ENCODE measurements at places on chromosomes 13 and 19.
A peak's percentile ranks its signal among the peaks of the same experiment; 100 is the strongest.

- DNase-seq = no peak
These were observed 31.9 kb downstream of the ZNF726 start for GRCh38 chr19:23946569-23946968.

GRCh38 chr13:26882731-26883130 is 122.1 kb upstream of the GPR12 start:
- no peak for DNase-seq

GRCh38 chr13:77810430-77810829 is 108.2 kb downstream of the EDNRB start:
- DNase-seq = no peak

GRCh38 chr13:62643007-62643483 is 1227.4 kb upstream of the PCDH20 start:
- DNase-seq = peak; percentile 15

DNA sequence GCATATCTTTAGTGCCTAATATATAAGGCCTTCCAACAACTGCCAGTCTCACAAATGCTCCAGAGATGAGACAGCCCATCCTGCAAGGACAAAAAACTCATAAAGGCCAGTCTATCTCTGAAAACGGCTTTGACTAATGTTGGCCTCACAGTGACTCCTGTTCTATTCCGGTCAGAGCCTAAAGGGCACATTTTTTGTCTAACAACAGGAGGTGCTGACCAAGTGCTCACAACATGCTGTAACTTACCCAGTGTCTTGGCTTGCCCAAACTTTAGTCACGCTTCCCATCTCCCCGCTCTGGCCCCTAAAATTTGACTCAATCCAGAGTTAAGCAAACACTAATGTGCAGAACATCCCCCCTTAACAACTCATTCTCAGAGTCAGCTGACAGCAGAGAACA is 1411.2 kb upstream of the MIR17HG start:
- no peak for DNase-seq

DNA sequence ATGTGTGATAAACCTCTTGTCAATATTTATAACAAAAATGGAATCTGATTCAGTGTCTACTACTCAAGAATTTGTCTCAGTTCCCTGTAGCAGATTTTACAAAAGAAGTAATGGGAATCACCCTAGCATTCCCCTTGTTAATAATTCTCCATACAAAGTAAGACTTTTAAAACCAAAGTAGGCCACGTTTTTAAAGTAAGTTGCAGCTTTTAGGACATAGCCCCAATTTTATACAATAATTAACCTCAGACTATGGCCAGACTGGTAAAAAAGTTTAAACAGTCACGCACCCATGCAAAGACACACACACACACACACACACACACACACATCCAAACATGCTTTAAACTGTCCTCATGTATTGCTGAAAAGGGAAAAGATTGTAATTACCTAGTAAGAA is 589.9 kb downstream of the PCDH9 start:
- DNase-seq = no peak

GRCh38 chr13:74062933-74063332 is 71.3 kb downstream of the KLF12 start:
- DNase-seq = peak; percentile 47

- DNase-seq = peak; percentile 30
These were observed 13.2 kb upstream of the UQCR11 start for GRCh38 chr19:1618157-1619093.

DNA sequence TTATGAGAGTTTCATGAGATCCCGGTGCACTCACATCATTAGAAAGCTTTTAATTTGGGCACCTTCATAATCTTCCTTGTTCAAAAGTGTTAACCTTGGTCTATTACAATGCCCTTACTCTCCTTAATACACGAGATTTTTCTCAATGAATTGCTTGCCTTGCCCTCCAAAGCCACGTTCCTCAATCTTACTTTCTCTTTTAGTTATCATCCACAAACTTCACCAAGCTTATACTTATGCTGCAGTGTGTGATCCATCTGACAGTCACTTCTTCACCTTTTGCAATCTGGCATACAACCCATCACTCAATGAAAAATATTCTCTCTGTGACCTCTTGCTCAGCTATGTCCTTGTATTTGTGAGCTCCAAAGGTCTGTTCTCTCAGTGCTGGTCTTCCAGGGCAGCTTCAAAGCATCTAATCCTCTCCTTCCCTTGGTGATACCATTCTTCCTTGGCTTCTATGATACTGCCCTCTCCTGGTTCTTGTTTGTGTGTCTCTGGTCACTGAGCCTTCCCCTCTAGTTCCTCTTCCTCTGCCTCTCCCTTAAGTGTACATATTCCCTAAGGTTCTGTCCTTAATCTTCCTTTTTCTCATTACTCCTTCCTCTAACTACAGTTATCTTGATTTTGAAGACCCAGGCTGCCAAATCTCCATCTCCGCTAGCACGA is 202.2 kb upstream of the STARD13 start:
- DNase-seq = no peak

DNA sequence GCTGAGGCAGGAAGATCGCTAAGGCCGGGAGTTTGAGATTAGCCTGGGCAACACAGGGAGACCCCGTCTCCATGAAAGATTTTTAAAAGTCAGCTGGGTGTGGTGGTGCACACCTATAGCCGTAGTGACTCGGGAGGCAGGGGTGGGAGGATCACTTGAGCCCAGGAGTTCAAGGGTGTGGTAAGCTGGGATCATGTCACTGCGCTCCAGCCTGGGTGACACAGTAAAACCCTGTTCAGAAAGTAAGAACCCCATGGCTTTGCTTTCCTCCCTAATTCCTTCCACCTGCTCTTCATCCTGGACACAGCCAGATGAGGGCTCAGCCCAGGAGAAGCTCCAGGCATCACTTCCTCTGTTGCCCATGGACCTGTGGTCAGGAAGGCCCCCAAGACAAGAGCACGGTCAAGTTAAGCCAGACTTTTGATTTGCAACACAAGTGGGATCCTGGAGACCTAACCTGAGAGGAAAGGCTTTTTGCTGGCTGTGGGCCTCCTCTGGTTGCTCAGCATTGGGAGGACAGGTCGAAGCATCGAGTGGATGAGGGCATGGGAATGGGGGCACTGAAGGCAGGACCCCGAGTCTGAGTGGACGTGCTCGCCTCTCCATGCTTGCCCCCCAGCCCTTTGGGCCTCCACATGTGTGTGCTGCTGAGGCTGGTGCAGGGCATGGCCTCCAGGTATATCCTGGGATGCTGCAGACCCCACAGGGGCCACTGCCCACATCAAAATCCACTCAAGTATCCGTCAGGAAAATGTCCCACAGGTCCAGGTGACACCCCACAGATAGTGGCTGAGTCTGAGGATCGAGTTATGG is 25.4 kb downstream of the TUBA3C start:
- no peak for DNase-seq

- DNase-seq = no peak
These were observed 525.9 kb downstream of the FGF9 start for GRCh38 chr13:22196777-22197176.

DNA sequence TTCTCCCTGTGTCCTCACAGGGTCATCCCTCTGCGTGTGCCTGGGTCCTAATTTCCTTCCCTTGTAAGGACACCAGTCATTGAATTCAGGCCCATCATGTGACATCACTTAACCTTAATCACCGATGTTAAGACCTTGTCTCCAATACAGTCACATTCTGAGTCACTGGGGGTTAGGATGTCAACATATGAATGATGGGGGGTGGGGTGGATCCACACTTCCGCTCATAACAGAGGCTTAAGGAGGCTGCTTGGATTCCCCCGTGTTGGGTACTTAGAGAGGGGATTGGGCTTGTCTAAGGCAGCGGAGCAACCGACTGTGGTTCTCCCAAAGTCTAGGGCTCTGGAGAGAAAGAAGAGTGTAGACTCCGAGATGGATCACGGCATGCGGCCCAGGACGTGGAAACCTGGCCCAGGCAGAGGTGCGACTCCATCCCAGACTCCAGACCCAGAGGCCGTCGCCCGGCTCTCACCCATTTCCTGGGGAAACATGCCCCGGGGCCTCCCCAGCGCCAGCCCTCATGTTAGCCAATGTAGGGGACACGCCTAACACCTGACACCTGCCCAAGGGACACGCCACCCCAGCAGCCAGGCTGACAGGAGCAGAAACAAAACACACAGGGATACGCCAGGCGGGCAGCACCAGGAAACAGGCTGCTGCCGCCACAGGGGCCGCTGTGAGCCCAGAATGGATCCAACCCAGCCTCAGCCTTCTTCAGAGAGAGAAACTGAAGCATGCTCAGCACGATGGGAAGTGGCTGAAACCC is 17.1 kb upstream of the IGLON5 start:
- no peak for DNase-seq

GRCh38 chr19:11560404-11561051 is 1.5 kb upstream of the ELOF1 start:
- DNase-seq = peak; percentile 72

DNA sequence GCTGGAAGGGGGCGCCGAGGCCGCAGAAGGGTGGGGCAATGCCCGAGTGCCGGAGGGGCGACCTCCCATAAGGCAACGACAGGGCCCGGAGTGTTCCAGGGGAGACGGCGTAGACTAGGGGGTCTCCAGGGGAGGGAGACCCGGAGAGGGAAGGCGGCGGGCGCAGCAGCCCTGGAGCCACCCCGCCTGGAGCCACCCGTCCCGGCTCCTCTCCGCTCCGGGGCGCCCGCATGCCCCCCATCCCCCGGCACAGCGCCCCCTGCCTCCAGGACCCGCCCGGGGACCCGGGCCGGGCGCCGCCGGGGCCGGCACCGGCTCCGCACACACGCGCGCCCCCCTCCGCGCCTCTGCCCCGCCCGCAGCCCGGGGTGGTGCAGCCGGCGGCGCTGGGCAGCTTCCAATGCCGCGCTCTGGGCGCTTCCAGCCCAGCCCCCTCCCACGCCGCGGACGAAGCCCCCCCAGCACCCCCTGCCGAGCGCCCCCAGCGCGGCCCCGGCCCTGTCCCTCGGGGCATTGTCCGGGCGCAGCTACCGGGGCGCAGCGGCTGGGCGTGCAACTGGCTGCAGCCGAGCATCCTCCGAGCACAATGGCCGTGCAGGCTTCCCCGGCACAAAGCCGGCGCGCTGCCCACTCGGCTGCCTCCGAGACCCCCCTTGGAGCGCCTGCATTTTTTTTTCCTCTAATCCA is 519 bp downstream of the PTPRS start:
- DNase-seq = no peak

- DNase-seq = no peak
These were observed 11.6 kb downstream of the PNPLA6 start for GRCh38 chr19:7547159-7547558.

GRCh38 chr13:70430256-70430655 is 322.0 kb upstream of the KLHL1 start:
- DNase-seq = no peak

DNA sequence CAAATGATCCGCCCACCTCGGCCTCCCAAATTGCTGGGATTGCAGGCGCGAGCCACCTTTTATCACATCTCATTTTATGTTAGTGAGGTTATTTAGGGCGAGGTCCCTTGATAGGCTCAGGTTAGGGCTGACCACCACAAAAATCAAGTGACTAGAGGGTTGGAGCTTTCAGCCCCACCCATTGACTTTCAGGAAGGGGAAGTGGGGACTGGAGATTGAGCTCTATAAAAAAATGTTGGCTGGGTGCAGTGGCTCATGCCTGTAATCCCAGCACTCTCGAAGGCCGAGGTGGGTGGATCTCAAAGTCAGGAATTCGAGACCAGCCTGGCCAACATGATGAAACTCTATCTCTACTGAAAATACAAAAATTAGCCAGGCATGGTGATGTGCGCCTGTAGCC is 20.1 kb downstream of the FPR3 start:
- no peak for DNase-seq

GRCh38 chr13:110341445-110342244 is 34.6 kb downstream of the COL4A2 start:
- no peak for DNase-seq

DNA sequence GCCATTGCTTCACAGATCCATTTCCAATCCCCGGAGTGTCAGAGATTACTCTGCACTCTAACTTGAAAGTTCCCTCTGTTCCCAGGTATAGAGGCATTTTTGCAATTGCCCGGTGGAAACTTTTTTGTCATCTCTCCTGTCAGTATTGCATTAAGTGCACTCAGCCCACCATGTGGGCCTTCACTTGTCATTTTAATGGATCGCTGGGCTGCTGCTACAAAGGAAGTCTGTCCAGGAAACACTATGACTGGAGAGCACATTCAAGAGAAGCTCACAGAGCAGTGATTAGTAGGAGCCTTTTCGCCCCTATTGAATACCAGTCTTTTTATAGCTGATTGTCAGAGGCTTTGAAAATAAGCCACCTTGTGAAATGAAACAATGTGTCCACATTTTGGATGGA is 180.9 kb downstream of the B3GLCT start:
- no peak for DNase-seq

GRCh38 chr13:90070362-90070761 is 1277.1 kb upstream of the MIR17HG start:
- no peak for DNase-seq

DNA sequence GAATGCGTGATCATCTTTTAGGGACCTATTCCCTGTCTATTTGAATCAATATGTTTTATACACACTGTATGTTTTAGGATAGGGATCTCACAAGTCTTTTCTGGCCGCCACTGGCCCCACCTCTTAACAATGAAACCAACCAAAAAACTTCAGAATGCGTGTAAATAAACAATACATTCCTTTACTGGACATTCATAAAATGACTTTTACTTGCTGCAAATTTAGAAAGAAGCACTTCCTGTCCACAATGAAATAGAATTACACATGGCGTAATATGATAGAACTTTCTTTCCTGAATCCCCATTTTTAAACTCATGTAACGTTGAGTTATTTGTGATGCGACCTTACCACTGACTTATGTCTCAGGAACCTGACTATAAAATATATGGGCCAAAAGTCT is 233.6 kb downstream of the SLITRK6 start:
- no peak for DNase-seq

- DNase-seq = no peak
These were observed 12.5 kb downstream of the MICOS13 start for GRCh38 chr19:5667751-5668271.

GRCh38 chr19:42311657-42312056 is 1.5 kb upstream of the TMEM145 start:
- no peak for DNase-seq

DNA sequence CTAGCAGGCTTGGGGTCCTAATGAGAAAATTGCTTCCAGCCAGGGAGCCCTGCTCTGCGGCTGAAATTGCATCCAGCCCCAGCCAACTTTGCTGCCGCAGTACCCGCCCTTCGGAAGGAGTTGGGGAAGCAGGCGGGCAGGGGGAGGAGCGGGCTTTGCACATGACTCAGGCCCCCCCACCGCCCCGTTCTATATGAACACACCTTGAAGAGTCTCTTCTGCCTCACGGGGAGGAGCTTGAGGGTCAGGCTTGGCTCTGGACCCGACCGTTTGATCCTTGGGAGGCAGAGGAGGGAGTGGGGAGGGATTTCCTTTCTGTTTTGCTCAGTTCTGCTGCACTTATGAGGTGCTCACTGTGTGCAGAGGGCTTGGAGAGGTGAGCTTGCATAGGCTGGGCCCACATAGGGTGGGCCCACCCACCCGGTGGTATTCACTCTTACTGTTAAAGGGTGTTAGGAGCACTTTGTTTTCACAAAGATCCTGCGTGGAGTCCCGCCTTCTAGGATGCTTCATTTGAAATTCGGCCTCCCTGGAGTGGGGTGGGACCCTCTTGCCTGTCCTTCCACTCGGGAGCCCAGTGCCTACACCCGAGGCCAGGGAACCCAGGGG is 46.5 kb downstream of the LYL1 start:
- DNase-seq = no peak

GRCh38 chr13:99404005-99404755 is 97.0 kb upstream of the GPR183 start:
- no peak for DNase-seq
